Ammon's horn (tissue), 1 donor: ENCODE measurements at places on chromosomes 5 and 9.

GRCh38 chr5:10701567-10702039 lies 59.4 kb downstream of the DAP start:
- DNase-seq: peak; percentile 70

DNA sequence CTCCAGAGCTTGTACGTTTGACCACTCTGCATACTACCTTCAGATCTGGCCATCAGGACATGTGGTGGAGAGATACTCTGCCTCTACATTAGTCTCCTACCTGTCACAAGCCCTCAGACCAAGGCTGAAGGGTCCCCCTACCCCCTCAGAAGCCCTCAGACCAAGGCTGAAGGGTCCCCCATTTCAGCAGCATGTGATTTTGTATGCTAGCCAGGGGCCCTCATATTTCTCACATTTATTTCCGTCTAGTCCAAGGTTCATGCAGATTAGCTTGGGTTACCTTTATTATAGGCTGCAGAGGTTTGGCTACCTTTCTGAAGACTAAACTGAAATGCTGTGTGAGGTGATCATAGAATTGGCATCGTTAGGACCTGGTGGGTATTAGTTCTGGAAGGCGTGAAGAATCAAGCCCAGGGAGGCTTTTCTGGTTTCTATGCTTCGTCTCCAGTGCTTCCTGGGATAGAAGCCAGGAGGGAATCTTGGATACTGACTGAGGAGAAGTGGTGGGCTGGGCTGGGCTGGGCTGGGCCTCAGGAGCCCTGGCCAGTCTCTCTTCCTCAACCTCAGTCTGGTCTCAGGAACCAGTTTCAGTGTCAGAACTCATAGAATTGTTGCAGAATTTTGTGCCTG lies 2.8 kb downstream of the SMIM32 start:
- no peak for DNase-seq

GRCh38 chr5:137036640-137037039 lies 462.5 kb downstream of the SPOCK1 start:
- DNase-seq: no peak

GRCh38 chr9:86955561-86955960 lies 8.3 kb upstream of the GAS1 start:
- DNase-seq: no peak

- peak; percentile 69 for DNase-seq
Observed at GRCh38 chr5:135881244-135881643, 14.4 kb downstream of the IL9 start.

DNA sequence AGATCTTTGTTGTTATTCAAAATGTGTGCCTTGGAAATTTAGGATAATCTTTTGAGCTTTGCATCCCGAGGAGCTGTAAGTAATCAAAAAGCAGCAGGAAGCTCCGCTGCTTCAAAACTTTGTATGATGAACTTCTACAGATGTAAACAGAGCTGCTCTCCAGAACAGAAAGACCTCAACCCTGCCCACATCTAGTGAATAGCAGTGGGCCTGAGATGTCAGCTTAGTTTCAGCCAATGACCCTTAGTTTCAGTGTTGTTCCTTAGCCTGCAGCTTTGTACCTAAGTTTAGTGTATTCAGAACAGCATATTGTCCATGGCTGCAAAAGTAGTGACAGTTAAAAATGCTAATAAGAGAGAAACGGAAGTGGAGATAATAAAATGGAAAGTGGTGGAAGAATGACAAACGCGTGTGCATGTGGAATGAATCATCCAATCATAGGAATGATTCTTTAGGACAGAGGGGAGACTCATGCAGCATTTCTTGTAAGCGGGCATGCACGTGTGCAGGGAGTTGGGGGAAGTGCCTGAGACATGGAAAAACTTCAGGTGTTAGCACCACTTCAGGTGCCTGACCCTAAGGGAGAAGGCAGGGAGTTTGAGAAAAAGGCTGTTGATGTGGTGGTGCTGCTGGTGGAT lies 24.9 kb downstream of the SNX24 start:
- DNase-seq: no peak

GRCh38 chr5:10729320-10730042 lies 31.6 kb downstream of the DAP start:
- DNase-seq: peak; percentile 51

DNA sequence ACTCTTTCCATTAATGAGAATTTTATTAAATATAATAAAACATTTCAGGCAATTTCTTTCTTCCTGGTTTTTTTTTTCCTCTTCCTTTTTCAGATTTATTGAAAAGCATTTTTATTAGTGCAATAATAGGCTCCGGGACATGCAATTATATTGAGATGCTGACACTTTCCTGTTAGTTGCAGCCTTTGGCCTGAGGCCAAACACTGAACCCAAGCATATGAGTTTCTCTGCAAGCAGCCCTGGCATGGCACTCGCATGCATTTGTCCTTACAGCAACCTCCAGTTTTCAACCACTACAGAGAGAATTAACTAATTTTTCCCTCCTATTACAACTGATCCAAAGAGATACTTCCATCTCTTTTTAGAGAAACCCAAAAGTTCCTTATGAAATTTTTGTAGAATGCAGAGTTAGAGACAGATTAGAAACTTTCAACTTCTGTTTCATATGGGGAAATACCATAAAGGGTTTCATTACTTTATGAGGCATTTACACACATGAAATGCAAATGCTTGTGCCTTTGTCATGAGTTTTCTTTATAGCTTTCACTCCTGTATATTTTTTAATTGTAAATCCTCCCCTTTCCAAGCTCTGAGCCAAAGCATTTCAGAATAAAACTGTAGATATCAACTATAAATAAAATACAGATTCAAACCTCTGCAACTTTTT lies 183.0 kb downstream of the CETN3 start:
- DNase-seq: no peak

GRCh38 chr9:112020680-112021596 lies 124.3 kb downstream of the UGCG start:
- no peak for DNase-seq

DNA sequence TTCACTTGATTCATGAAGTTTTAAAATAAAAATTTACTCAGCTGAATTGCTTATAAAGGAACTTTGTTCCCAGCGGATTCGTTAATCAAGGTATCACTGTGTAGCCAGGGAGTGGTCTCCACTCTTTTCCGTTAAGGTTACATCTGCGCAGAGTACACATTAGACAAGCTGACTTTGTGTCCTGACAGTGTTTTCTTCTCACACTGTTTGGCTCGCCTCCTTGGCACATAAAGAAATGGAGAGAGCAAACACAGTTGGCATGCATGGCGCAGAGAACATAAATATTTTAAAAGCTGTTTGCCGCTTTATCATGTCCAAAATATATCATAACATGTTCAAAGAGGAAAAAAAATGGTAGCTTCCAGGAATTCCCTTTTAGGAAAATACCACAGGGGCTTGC lies 153.2 kb downstream of the EDIL3 start:
- no peak for DNase-seq

DNA sequence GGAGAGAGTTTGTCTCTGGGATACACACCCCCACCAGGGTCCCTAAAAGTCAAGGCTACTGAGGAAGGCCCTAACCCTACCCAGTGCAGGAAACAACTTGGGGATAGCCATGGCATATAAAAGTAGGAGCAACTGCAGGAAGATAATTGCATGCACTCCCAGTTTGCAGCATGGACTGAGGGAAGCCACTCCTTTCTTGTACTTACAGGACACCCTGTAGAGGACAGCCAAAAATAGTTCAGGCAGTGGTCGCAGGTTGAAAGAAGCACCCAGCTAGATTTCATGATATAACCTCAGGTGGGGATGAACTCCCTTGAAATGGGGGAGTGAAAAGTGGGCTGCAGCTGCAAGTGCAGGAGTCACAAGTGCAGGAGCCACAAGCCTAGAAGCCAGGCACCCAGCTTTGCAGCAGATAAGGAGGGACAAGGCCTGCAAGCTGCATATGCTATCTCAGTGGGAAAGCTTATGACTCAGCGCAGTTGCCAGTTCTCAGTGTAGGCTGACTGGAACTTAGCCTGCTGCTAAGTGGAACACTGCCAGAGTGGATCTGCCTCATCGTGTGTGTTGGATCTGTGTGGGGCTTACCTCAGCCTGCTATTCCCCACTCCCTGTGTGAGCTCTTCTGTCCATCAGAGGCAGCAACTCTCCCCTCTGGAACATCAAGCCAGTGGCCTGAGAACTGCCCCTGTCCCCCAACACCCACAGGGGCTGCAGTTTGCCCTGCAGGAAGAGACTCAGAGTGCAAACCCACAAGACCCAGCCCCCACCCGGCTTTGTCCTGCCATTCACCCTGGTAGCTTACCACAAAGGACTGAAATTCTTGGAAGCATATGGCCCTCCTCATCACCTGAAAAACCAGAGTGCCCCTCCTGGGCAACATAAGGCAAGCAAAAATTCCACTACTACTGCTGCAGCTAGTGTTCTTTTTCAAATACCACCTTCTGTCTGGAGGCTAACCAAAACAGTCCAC lies 42.7 kb downstream of the CYLC2 start:
- peak; percentile 83 for DNase-seq

GRCh38 chr5:35884773-35885172 lies 28.1 kb downstream of the IL7R start:
- no peak for DNase-seq

GRCh38 chr9:98570663-98571440 lies 137.9 kb downstream of the GABBR2 start:
- DNase-seq: no peak

DNA sequence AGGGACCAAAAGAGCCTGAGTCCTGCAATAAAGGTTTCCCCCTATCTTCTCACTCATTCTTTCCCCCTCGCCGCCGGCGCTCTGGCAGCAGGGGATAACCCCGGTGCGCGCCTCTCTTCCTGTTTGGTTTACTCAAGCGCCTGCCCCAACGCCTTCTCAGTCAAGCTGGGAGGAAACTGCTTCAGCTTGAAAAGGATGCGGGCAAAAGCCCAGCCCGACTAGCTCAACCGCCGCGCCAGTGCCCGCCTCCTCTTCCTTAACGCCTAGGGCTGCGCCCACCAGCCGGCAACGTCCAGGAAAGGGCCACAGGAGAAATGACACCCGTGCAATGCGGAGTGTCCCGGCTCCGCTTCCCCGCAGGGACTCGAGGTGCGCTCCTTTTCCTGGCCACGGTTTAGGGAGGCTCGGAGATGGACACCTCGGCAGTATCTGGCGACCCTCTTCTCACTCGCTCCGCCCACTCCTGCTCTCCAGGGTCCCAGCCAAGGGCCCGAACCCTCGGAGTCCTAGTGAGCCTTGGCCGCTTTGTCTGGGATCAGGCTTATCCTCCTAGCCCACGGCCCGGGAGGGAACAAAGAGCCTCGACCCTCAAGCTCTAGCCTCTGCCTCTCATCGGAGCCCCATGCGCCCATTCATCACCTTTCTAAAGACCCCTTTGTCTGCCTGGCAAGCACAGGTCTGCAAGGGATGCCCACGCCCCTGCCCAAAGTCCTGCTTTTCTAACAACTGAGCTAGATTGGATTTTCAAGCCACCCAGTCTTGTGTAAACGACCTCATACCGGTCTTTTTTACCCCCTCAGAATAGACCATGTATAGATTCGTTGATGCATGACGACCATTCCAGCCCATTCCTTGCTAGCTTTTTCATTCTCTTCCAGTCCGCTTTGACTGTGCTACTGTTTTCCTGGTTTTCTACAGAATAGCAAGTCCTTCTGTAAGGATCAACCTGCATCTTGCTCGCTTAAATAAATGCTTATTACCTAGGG lies 2.0 kb downstream of the ST8SIA4 start:
- peak; percentile 63 for DNase-seq

DNA sequence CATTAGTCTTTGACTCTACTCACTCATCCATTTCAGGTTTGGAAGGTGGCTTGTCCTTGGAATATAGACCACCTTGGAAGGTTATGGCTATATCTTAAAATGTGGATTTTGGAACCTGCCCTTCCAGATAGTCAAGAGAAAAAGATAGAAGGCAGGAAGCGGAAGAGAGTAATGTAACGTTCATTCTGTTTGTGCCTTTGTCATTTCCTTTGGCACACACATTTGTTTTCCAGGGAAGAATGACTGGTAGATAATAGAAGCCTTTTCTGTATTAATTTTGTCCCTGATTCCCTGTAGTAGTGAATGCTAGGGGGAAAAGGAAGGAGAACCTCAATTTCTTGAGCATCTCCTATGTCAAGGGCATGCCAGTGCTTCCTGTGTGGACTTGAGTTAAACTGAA lies 54.7 kb downstream of the PPIC start:
- DNase-seq: no peak

GRCh38 chr5:61618577-61618976 lies 286.5 kb downstream of the ZSWIM6 start:
- DNase-seq: no peak

- DNase-seq: no peak
Observed at GRCh38 chr9:115601434-115601833, 483.5 kb upstream of the TNC start.

DNA sequence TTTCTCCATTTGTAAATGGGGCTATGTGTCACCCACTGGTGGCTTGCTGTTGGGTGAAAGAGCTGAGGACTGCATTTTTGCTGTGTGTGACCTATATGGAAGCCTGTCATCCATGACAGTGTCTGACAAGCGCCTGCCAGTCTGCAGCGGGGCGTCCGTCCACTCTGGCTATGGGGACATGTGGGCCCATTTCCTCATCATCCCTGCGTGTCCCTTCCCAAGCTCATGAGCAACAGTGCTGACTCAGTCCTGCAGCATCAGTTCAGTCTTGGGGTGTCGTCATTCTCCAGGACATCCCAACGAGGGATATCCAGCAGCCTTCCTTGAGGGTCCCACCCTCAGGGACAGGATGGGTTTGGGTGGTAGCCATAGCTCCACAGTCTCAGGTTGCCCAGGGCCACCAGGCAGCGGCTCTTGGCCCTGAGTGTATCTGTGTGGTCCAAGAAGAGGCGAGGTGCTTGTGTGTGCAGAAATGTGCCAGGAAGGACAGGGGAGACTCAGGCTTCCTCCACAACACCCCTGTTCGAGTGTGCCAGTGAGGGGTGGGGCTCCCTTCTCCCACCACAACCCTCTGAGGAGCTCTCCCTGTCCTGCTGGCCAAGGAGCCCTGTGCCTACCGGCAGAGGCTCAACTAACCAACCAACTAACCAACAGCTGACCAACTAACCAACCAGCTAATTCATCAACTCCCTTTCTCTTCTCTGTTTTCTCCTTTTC lies 2.1 kb downstream of the FGD3 start:
- DNase-seq: no peak
